ENCODE measurements at places on chromosomes 6 and 20.

DNA sequence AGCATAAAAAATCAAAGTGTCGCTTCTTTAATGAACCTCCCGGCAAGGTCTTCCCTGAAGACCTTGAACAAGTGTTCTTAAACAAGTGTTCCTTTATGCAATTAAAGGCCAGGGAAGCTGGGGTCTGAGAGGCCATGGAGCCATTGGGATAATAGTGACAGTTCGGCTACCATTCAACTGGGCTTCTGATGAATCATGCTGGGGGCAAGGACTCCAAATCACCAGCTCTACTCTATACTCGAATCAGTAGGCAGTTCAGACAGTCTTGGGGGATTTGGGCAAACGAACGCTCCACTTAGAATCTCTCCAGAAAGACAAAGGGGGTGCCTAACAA lies 34.7 kb upstream of the EZR start:
- no peak for DNase-seq

- no peak for DNase-seq
Observed at GRCh38 chr6:147201885-147202515, 2.2 kb upstream of the STXBP5 start.

DNA sequence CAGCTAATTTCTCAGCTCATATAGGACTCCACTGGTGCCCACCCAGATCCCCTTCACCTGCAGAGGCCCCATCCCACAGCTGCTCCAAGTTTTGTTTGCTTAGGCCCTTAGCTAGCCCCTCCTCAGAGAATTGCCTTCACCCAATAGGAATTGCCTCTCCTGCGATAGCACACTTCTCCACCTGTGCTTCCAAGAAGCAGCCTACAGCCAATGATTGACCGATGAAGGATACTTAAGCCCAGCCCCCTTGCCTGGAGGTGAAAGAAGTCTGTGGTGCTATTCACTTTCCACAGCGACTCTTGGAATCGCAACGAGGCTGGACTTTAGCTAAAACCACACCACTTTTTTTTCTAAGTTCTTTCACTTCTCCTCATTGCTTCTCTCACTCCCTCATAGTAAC lies 353.2 kb upstream of the BTBD3 start:
- DNase-seq = no peak

GRCh38 chr20:60960500-60960899 lies 291.6 kb upstream of the CDH4 start:
- DNase-seq = no peak

GRCh38 chr6:41182069-41183034 lies 18.6 kb downstream of the TREML2 start:
- no peak for DNase-seq

DNA sequence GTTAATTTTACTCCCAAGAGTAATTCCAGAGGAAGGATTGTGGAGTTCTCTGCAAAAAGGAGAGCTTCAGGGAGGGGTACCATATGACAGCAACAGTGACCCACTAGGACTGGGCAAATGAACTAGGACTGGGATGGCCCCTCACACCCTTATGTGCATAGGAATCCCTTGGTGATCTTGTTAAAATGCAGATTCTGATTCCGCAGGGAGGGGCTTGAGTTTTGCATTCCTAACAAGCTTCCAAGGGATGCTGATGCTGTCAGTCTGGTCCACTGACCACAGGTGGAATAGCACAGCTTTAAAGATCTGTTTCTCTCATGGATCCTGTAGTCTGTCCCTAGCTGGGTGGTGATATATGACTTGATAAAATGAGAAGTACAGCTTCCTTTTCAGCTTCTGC lies 6.3 kb upstream of the FOXA2 start:
- no peak for DNase-seq

- no peak for DNase-seq
Observed at GRCh38 chr20:23013429-23013828, 21.7 kb upstream of the SSTR4 start.

DNA sequence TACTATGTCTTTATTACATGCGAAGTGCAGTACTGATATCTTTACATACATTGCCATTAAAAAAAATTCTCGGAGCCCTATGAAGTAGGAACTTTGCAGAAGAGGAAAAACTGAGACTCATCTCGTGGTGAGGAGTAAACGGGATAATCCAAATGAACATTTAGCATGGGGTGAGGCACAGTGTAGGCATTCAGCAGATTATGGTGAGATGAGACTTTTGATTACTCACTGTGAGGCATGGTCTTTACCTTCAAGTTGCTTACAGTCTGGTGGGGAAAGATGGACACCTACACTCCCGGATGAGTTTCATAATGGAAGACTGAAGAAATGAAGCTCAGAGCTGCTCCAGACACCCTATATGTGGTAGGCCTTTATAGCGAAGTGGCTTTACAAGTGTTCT lies 1.4 kb downstream of the RPRD1B start:
- DNase-seq = no peak

DNA sequence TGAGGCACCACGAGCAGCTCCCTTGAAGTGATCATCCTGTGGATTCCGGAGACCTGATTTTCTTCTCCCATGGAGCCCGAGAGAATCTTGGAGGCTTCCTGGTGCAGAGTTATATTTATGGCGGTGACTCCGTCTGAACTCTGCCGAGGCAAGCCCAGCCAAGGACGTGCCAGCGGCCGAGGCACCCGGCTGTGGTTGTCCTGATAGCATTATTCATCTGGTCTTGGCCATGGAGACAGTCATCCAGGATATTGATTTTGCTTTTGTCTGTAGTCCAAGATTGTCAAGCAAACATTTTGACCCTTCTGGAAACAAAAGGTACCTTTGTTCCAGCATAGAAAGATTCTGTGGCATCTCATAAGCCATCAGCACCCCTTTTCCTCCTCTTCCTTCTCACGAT lies 163.3 kb downstream of the SCML4 start:
- no peak for DNase-seq

- no peak for DNase-seq
Observed at GRCh38 chr6:35167505-35167904, 26.4 kb upstream of the TCP11 start.

DNA sequence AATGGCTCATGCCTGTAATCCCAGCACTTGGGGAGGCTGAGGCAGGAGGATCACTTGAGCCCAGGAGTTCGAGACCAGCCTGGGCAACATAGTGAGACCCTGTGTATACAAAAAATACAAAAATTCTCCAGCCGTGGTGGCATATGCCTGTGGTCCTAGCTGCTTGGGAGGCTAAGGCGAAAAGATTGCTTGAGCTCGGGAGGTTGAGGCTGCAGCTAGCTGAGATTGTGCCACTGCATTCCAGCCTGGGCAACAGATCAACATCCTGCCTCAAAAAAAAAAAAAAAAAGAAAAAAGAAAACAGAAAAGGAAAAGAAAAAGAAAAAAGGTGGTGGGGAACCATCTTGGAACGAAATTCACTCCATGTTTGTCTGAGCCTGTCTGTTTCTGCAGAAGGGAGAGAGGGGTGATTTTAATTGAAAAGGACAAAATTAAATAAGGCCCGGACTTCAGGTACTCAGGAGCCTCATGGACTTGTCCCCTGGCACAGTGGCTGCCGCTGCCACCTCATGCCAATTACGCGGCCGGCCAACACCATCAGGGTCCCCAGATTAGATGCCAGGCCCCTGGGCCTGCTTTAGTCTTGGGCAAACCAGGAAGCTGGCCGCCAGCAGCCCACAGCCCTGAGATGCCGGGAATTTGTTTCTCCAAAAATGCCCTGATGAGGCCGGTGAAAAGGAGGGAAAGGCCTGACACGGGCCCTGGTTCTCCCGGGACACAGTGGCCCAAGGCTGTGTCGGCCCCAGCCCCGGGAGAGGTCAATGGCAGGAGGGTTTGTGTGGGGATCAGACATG lies 37.8 kb upstream of the STX16 start:
- peak; percentile 86 for DNase-seq

DNA sequence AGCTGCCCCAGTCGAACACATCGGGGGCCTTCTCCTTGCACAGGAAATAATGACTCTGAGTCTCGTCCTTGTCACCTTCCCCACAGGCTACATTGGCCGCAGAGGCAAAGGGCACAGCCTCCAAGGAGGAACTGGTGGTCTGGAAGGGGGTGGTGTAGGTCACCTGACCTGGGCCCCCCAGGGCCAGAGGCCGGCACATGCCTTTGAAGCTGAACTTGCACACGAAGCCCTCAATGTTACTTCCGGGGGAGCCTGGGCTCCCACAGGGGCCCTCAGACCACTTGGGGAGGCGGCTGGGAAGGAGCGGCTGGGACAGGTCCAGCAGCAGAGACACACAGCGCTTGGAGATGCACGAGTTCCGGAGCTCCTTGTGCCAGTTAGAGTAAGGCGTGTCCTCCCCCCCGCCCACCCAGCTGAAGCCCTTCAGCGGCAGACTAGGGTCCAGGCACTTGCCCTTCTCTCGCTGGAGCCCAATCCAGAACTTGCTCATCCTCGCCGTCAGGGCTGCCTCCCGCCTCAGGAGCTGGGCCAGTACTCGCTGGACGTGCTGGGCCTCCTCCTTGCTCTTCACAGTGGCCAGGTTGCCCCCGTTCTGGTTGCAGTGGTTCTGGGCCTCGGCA lies 578 bp downstream of the CD93 start:
- DNase-seq = no peak

DNA sequence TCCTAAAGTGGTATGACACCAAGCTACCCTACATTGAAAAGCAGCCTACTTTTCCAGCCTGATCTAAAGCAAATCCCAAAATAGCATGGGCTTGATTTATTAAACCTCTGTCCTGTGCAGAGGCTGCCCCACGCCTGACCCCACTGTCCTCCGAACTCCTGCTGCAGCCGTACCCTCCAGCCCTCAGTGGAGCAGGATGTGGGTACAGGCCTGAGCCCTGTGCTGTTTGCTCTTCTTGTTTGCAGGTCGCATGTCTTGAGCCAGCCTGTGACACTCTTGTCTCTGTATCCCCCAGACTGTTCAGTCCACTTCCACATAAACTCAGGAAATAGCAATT lies 61.2 kb downstream of the RPP40 start:
- DNase-seq = no peak

DNA sequence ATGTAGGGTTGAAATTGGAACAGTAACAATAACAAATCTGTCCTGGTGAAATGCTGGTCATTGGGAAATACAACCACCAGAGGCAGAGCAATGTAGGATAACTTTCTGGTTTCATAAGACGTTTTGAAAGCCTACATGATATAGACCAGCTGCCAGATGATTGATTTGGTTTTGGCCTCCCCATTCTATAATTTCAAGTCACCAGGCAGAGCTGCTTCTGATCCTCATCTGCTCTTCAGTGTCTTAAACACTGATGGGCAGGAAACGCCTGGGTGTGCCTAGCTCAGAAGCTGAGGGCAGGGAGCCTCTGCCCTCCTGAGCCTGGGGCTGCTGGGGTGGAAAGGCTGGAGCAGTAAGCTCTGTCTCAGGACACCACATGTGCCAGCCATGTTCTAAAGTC lies 24.5 kb downstream of the DHX35 start:
- DNase-seq = no peak

- no peak for DNase-seq
Observed at GRCh38 chr20:59184880-59185447, 21.3 kb downstream of the ZNF831 start.

DNA sequence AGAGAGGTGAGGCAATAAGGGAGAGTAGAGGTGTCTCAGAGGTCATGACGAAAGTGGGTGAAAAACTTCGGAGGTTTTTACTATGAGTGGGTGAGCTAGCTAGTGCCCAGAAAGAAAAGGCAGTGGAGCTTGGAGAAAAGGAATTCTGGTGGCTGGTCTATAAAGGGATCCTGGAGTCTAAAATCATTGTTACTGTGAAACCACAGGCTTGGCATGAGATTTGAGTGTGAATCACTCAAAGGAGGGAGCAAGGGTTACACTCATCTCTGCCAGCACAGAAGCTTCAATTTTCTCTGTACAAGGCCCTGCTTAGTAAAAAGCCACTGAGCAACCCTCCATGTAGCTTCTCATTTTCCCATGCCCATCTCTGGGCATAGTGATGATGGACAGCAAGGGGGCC lies 47.5 kb downstream of the CD83 start:
- DNase-seq = no peak

DNA sequence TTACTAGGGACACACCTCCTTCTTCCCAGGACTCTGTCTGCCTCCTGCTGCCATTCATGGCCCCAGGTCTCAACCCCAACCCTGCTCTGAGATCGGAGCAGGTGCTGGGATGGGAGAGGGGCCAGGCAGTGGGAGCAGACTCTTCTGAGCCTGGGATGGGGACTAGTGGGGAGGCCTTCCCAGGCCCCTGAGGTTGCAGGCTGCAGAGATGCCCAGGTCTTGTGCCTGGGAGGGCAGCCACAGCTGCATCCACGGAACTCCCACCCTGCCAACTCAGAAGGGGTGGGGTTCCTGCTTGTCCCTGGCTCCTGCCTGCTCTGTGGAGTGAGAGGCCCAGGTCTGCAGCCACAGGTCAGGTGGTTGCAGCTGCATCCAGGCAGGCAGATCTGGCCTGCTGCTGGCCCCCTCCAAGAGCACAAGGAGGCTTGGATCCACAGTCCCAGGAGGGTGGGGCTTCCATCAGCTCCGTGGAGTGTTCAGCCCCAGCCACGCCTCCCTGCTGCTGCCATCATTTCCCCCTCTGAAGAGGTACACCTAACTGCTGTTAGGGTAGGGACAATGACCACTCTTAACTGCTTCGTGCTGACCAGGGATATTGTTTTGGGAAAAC lies 2.9 kb upstream of the SLC22A1 start:
- no peak for DNase-seq

Data from posterior cingulate gyrus (tissue), 11 donors.